CD4-positive, alpha-beta T cell treated with Interleukin-17A for 1 hour (primary cell): ENCODE measurements at places on chromosomes 12 and 14.

- no peak for DNase-seq
These were observed 280.2 kb downstream of the CACNA1C start for GRCh38 chr12:2332947-2333346.

- DNase-seq: no peak
These were observed 110.4 kb upstream of the CPSF6 start for GRCh38 chr12:69129017-69129416.

- DNase-seq: no peak
These were observed 15.7 kb downstream of the SMCO2 start for GRCh38 chr12:27462151-27462694.

DNA sequence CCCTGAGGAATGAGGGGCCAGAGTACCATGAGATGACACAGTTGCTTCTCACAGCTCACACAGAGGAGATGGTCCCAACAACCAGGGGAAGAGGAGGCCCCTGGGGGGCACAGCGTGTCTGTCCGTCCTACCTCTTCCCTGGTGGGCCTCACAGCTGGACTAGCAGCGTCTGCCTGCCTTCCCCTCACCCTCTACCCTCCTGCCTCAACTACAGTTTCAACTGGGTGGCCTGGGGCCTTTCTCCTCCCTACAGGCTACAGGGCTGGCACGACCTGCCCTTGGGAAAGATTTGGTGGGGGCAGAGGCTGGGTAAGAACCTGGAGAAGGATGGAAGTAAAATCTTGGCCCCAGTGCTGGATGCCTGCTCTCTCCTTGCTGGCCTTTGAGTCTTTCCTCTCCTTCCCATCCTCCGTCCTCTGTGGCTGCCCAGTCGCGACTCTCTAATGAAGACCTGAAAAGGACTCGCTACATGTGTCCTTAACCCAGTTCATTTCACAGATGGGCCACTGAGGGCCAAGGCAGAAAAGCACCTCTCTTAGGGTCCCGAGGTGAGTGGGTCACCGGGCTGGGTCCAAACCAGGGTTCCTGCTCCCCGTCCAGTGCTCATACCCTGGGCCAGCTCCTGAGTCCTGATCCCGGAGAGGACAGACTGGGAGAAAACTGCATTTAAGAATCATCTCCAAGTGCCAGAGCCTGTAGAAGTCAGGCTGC is 232.5 kb downstream of the BCL11B start:
- no peak for DNase-seq

- no peak for DNase-seq
These were observed 103.5 kb downstream of the SYNE2 start for GRCh38 chr14:63956326-63956725.

DNA sequence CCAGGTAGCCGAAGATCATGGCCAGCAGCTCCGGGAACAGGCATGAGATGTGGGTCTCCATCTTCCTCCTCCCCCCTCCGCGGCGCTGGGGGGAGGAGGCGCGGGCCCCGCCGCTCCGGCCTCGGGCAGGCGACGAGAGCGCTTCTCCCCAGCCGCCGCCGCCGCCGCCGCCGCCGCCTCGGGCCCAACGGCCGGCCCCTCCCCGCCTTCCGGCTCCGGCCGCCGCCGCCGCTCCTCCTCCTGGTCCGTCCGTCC is 448 bp downstream of the FBXL14 start:
- DNase-seq: no peak

DNA sequence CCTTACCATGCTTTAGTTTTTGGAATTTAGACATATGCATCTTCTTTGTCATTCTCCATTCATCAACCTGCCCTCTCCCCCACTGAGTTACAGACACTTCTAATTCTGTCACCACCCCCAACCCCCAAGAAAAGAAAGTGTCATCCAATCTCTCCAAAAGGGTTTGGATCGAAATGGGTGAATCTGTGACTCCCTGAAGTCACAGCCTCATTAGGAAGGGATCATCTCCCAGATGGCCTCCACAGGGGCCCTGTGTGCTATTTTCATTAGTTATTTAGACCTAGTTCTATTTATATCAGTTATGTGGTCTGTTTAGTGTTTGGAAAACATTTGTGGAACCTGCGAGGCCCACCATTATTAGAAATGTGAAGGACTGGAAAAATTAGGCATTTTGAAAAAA is 191.0 kb upstream of the ATP2B1 start:
- no peak for DNase-seq

DNA sequence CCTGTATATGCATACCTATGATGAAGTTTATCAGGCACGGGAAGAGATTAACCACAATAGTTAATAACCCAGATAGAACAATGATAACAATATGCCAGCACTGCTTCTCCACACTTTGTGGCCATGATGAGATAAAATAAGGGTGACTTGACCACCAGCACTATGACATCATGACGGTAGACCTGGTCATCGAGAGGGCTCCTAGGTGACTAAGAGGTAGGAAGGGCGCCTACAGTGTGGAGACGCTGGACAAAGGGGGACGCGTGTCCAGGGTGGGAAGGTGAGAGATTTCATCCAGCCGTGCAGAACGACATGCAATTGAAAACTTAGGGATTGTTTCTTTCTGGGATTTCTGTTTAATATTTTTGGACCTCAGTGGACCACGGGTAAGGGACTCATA is 221.8 kb upstream of the RTL1 start:
- DNase-seq: no peak

DNA sequence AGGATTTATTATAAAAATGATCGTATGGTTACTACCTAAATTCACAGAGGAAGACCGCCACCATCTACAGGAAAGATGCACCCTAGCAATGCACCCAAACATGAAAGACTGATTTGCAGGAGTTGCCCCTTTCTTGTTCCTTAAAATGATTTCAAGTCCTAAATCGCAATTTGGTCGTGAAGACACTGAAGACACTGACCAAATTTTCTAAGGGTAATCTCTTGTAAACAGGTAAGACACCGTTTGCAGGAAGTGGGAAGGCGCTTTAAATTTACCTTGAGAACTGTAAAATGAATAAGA is 1.0 kb downstream of the SOS2 start:
- DNase-seq: no peak

DNA sequence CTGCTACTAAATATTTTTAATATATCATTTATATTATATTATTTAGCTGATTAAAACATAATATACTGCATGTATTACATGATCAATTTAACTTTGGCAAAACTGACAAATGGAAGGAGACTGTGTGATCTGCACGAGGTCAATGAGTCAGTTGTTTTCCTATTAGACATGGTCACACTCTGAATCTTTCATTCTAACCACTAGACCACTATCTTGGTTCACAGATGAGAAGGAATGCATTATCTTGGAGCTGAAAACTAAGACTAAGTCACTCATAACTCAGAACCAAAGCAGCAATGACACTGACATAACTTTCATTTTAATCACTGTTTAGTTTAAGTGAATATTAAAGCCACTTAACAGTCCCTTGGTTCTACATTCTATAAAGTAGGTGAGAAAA is 37.4 kb downstream of the GNPTAB start:
- peak; percentile 11 for DNase-seq

GRCh38 chr14:22737052-22737451 is 29.4 kb upstream of the OXA1L start:
- no peak for DNase-seq

DNA sequence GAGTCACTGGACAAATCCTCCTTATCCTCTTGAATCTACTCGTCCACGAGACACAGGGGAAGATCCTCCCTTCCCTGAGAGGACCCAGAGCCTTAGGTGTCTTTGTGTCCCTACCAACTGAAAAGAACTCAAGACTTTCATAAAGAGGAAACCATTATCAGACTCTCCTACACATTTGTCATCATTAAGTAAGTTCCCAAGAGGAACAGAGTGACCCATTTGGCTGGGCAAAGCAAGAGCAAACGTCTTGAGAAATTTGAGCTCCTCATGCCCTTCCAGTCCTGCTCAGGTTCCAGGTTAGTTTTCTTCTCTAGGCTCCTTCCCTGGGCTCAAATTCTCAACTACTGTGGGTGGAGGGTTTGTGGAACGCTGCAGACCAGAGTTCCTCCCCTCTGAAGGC is 5.7 kb downstream of the MLF2 start:
- no peak for DNase-seq

GRCh38 chr12:31001581-31002360 is 71.9 kb upstream of the DDX11 start:
- no peak for DNase-seq

DNA sequence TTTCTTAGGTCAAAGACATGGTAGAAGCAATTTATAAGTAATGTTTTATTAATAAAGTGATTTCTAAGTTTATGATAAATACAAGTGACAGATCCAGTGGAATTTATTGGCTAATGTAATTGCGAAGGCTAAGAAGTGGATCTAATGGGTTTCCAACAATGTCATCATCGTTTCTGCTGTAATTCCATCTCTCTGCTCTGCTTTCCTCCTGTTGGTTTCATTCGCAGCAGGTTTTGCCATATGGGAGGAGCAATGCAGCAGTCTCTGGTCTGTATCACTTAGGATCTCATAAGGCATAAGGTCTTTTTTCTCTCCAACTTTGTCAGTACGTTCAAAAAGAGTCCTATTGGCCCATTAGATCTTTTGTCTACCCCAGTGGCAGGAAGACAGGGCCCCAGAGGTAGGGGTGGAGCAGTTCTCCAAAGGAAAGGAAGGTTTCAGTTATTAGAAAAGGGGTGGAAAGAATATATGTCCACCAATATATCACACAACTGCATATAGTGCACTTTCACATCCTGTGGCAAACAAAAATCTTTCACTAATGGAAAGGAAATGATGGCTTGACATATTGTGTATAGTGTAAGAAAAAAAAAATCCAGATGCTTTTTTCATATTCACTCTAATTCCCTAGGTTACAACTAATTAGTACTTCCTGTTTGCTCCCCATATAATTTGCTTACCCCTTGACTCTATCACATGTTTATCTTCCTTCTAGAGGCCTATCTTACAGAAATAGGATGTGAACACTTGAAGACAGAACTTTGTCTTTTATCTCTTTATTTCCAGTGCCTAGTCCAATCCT is 451.3 kb downstream of the ZFP36L1 start:
- DNase-seq: no peak

DNA sequence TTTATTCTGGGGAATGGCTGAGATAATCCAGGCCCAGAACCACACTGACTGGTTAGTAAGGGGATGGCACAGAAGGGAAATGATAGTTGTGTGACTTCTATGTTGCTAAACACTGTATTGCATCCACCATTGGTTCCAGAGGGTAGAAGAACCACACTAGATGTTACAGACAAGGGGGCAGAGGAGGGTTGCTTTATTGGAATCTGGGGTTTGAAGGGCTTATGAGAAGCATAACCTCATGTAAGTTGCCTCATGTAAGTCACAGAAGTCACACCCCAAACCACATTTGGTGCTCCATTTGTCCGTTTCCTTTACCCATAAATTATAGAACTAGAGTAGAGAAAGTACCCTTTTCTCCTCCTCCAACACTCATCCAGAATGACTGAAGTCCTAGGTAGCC is 5.5 kb upstream of the PSMA6 start:
- peak; percentile 19 for DNase-seq

DNA sequence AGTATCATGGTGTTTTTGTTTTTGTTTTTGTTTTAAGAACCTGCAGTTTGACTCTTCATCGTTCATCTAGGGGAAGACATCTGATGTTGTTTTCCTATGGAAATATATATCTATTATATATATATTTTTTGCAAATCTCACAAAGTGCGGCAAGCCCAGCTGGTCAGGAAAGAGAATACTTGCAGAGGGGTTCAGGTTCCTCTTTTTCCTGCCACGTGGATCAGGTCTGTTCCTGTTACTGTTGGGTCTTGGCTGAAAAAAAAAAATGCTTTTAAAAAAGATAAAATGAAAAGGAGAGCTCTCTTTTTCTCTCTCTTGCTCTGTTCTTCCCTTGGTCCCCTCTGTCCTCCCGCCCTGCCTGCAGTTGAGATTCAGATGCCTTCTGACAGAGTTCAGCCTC is 179.4 kb upstream of the BCL2L14 start:
- no peak for DNase-seq

DNA sequence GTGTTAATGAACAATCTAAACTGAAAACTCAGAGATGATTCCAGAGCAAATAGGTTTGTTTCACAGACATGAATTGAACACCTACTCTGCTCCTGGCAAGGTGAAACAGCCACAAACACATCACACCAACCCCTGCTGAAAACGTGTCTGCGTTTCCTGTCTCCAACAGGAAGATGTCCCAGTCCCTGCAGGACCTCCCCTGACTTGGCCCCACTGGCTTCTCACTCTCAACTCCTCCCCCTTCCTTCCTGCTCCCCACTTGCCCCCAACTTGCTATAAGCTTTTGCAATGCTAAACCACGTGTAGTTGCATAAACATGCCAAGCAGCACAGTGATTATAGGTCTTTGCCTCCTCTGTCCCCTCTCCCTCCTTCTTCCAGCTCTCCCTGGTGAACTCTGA is 567.6 kb downstream of the BCL11B start:
- peak; percentile 68 for DNase-seq

GRCh38 chr12:42385326-42385841 is 59.4 kb downstream of the PPHLN1 start:
- no peak for DNase-seq

DNA sequence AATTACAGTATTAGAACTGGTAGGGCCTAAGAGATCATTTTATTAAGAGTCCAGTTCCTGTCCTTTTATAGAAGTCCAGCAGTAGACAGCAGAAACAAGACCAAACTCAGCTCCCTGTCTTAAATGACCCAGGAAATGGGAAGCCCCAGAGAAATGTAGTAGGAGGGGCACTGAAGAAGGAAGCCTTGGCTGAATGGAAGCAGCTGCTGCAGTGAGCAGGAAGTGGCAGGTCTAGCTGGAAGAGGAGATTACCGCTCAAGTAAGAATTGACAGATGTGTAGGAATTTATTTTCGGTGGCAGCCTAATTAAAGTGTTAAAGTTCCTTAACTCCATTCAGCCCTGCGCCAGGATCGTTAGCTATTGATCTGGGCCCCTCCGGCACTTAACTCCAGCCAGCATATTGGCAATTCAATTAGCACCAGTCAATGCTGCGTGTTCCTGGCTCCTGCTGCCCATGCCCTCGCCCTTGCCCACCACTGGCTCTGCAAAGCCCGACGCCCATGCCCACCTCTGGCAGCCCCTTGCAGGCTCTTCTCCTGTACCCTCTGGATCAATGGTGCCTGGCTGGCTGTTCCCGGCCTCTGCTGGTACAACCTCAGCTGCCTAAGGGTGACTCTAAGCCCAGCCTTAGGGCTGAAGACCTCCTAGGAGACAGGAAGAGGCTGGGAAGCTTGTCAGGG is 21.1 kb downstream of the ZFHX2 start:
- no peak for DNase-seq

GRCh38 chr12:121102307-121102706 is 30.4 kb upstream of the P2RX7 start:
- no peak for DNase-seq

- DNase-seq: no peak
These were observed 91.2 kb upstream of the PARP11 start for GRCh38 chr12:3964439-3964838.

GRCh38 chr14:67393689-67394088 is 18.3 kb downstream of the PLEK2 start:
- DNase-seq: no peak

DNA sequence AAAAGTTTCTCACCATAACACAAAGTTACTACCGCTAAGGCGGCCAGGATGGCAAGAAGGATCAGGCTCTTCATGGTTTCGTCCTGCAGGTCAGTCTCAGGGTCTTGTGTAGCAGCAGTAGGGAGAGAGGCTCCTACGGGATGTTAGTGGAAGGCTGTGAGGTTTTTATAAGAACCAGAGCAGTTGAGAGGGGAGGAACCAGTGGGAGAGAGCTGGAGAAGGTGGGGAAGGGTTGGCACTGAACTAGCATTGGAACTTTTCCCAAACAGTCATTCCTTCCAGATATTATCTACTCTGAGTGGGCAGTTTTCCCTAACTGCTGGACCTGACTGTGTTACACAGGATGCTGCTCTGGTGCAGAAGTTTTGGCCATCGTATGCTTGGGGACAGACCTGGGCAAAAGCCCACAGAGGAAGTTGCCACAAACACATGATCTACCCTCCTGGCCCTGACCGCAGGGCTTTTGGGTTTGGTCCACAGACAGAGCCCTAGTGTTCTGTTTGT is at the start of gene MGP:
MGP (minus strand) TSS at position 137 of the 504 bp plus-strand sequence; CDS start at position 74, 63 bp downstream.
- DNase-seq: no peak
